Lower lobe of right lung (tissue), 2 donors: ENCODE measurements at places on chromosomes 2 and 18.

GRCh38 chr18:75253784-75254183 lies 43.2 kb downstream of the TSHZ1 start:
- no peak for DNase-seq

GRCh38 chr2:1864981-1865421 lies 120.7 kb upstream of the PXDN start:
- no peak for DNase-seq

DNA sequence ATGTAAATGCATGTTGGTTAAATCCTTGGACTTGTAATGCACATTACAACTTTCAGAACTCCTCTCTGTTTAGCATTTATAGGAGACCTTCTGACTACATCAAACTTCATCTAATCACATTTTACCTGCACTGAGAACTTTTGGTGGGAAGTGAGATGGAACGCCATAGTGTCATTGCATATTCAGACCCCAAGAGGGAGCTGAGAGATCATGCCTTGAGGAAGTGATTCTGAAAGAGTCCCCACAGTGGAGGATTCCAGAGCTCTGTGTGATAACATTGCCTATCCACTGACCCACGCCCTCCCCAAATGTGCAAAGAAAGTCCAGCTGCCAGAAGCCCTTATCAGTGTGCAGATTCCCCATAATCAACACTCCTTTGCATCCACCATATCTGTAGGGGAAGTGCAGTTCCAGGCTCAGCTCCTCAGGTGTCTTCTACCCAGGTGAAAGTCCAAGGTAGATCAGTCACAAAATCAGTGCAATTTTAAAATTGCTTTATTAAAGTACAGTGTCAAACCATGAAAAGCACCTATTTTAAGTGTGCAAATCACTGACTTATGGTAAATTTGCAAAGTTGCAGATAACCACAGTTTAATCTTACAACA lies 212.4 kb downstream of the RPIA start:
- no peak for DNase-seq

GRCh38 chr2:12651641-12652040 lies 65.1 kb upstream of the TRIB2 start:
- no peak for DNase-seq

DNA sequence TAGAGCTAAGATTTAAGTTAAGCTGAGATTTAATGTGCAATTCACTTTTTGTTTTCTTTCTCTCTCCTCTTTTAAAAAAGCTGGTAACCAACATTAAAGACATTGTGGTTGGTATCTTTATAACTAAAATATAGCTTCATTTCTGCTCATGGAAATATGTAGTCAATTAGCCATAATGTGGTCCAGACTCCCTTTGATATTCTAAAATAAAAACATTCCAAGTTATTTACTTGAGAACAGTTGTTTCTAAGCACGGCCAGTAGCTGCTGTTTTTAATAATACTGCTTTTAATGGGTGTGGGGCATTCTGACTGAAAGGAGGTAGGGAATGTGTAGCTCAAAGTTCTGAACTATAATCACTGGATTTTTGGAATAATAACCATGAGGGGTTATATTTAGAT lies 183.3 kb upstream of the FBXO11 start:
- no peak for DNase-seq

- DNase-seq = no peak
These were observed 98.0 kb downstream of the INHBB start for GRCh38 chr2:120443946-120444345.

GRCh38 chr2:42843611-42844010 lies 51.2 kb upstream of the HAAO start:
- DNase-seq = no peak

GRCh38 chr2:119823734-119824334 lies 64.1 kb downstream of the PTPN4 start:
- no peak for DNase-seq
